ENCODE measurements at places on chromosomes 4 and X.

- DNase-seq: no peak
Measured at GRCh38 chr4:140876615-140877364, 120.6 kb upstream of the TBC1D9 start.

GRCh38 chr4:165331823-165332222 is 4.4 kb downstream of the MSMO1 start:
- no peak for DNase-seq

GRCh38 chrX:122625821-122626220 is 558.3 kb upstream of the GRIA3 start:
- DNase-seq: no peak

- DNase-seq: no peak
Measured at GRCh38 chrX:21730026-21730425, 27.9 kb downstream of the SMPX start.

DNA sequence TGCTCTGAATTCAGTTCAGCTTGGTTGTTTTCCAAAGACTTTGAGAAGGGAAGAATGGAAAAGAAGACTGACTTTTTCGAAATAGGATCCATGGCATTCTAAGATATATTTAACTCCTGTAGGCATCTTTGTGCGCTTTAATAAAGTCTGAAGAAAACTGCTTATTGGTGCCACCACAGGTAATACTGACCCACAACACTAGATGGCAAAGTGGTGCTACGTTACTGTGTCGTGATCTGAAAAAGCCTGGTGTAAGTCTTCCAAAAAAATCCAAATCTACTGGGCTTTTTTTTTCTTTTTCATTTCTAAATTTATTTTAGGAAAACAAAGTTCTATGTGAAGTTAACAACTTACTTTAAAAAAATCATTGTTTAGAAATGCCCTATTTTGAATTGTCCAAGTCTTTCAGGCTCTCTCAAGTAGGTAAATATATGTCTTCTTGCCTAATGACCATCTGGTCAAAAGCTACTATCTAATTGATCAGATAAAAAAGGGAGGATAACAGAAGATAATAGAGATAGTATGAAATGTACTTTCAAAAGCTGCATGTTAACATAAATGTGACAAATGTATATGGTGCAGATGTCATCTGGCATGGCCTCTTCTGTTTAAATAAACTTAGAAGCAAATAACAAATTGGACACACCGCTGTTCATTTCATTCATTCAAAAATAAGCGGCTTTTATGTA is 47.0 kb upstream of the MID1IP1 start:
- DNase-seq: no peak

DNA sequence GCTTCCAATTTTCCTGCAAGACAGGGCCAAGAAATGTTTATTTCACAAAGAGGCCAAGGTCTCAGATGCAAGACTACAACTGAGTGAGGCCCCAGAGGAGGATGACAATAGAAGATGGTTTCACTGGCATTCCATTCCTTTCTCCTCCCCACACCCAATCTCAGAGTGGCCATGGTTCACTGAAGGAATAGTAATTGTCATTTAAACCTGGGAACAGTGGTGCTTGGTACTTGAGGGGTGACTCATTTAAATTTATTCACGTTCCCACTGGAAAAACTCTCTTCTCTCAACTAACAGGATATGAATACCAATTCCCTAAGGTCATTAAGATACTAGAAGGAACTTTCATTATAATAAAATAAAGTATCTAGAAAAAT is 35.3 kb upstream of the CXCL8 start:
- DNase-seq: no peak

- DNase-seq: no peak
Measured at GRCh38 chr4:143281507-143282190, 55.0 kb upstream of the GAB1 start.

- no peak for DNase-seq
Measured at GRCh38 chr4:102541697-102542096, 40.5 kb downstream of the NFKB1 start.
